Thyroid gland (tissue), 4 donors: ENCODE measurements at places on chromosomes 2 and 18. TPM values are rescaled to one million over a fixed set of nuclear protein-coding genes. Genes with fewer than 3 reads are reported as not detected.

OSR1 gene
- total RNA-seq, result 4.9 TPM

TSPYL6 gene
- total RNA-seq, result 0.54 TPM

ASPRV1 gene
- total RNA-seq, result 0.89 TPM

- no peak for DNase-seq
These were observed 112.7 kb upstream of the TACR1 start for GRCh38 chr2:75311993-75312392.

- DNase-seq, result no peak
These were observed 496.5 kb upstream of the SOX11 start for GRCh38 chr2:5195636-5196035.

- DNase-seq, result no peak
These were observed 7.4 kb upstream of the ACYP2 start for GRCh38 chr2:54107903-54108615.

GRCh38 chr18:44943311-44943881 lies 262.7 kb downstream of the SETBP1 start:
- peak; percentile 47 for DNase-seq

DNA sequence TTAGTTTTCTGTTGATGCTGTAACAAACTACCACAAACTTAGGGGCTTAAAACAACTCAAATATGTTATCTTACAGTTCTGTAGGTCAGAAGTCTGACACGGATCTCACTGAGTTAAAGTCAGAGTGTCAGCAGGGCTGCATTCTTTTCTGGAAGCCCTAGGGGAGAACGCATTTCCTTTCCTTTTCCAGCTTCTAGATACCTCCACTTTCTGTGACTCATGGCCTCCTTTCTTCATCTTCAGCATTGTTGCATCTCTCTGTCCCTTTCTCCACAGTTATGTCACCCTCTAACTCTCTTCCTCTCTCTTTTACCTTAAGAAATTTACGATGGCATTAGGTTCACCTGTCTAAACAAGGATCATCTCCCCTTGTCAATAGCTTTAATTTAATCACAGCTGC lies 13.3 kb upstream of the PPP4R1 start:
- no peak for DNase-seq

GRCh38 chr2:85158559-85159273 lies 25.5 kb downstream of the TCF7L1 start:
- peak; percentile 81 for DNase-seq

NETO1 gene
- total RNA-seq, result 0.54 TPM

C2orf15 gene
- 6.5 TPM for total RNA-seq

ARHGEF33 gene
- total RNA-seq, result 1.3 TPM
